ENCODE measurements at places on chromosomes 6 and 20. TPM values are rescaled to one million over a fixed set of nuclear protein-coding genes. Genes with fewer than 3 reads are reported as not detected.

Gene SCRT2
- not detected for total RNA-seq

Gene UNC5CL
- total RNA-seq, result 1.2 TPM

Gene RHAG
- total RNA-seq, result not detected

Gene MROH8
- total RNA-seq, result 1.3 TPM
